ENCODE measurements at places on chromosomes 2 and 18. TPM values are rescaled to one million over a fixed set of nuclear protein-coding genes. Genes with fewer than 3 reads are reported as not detected.

DNA sequence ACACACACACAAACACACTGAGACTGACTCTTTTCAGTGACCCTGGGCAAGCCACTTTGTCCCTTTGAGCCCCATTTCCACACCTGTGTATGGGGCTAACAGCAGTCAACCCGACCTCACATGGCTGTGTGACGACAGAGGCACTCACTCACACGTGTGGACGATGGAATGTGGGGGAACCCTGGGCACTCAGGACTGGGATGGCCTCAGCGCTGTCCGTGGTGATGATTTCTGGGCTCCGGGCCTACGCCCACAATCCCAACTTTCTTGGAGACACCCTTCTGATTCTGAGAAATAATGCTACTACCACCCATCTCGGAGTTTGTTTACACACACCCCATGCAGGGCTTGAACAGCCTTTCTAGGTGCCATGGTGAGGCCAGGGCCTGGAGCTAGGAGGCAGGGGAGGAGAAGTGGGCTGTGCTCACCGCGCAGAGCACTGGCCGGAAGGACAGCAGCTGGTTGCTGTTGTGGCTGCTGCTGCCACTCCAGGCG lies 1.5 kb downstream of the CRYBA2 start:
- H3K27me3 ChIP-seq: peaks cover 80% of the 10 kb centered on the region
- no peak for DNase-seq
- no peak overlapping the region for H3K4me3 ChIP-seq
- H3K27ac ChIP-seq: no peak overlapping the region

DNA sequence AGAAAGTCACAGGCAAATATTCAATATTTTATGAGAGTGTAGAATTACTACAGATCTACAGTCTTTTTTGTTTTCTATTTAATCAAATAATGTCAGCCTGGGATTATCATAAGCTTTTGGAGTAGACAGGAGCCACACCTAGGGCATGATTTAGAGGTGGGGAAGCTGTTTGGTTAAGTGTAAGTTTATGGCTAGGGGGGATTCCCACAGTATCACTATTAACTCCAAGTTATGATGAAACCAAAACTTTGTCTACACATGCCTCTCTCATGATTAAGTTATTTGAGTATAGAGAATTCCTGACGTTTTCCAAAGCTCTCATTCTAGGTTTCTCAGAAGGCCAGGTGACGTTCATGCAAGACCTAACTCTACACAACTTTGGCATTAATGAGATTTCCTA lies 2.1 kb downstream of the SERPINB10 start:
- H3K27me3 ChIP-seq: no peaks in the 10 kb centered on the region
- no peak overlapping the region for H3K27ac ChIP-seq
- no peaks in the 10 kb centered on the region for H3K36me3 ChIP-seq
- H3K4me3 ChIP-seq: no peak overlapping the region
- H3K4me1 ChIP-seq: no peaks in the 10 kb centered on the region

- no peaks in the 10 kb centered on the region for H3K36me3 ChIP-seq
- H3K27me3 ChIP-seq: no peaks in the 10 kb centered on the region
- H3K4me3 ChIP-seq: no peak overlapping the region
- H3K4me1 ChIP-seq: no peaks in the 10 kb centered on the region
- H3K27ac ChIP-seq: no peak overlapping the region
These were observed 484.8 kb upstream of the NETO1 start for GRCh38 chr18:73352546-73352945.

GRCh38 chr2:26770986-26771586 lies 7.0 kb downstream of the SLC35F6 start:
- no peaks in the 10 kb centered on the region for H3K36me3 ChIP-seq
- DNase-seq: peak; percentile 95
- no peak overlapping the region for H3K4me3 ChIP-seq

- H3K36me3 ChIP-seq: no peaks in the 10 kb centered on the region
- H3K4me1 ChIP-seq: no peaks in the 10 kb centered on the region
- H3K27ac ChIP-seq: no peak overlapping the region
- no peaks in the 10 kb centered on the region for H3K27me3 ChIP-seq
These were observed 12.7 kb downstream of the GKN2 start for GRCh38 chr2:68939962-68940361.

The FBXO48 gene
- 1.5 TPM for total RNA-seq

The ARL5A gene
- 38.4 TPM for total RNA-seq

DNA sequence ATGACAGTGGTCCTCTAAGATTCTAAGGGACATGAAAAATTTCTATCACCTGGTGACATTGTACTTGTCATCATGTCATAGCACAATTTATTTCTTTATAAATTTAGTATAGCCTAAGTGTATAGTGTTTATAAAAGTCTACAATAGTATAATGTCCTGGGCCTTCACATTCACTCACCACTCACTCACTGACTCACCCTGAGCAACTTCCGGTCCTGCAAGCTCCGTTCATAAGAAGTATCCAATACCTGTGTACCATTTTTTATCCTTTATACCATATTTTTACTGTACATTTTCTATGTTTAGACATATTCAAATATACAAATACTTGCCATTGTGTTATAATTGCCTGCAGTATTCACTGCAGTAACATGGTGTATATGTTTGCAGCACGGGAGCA lies 72.8 kb upstream of the DSEL start:
- no peaks in the 10 kb centered on the region for H3K36me3 ChIP-seq
- no peak overlapping the region for H3K27ac ChIP-seq
- no peaks in the 10 kb centered on the region for H3K27me3 ChIP-seq
- no peaks in the 10 kb centered on the region for H3K4me1 ChIP-seq

The SLC40A1 gene
- 3,561 TPM for total RNA-seq

DNA sequence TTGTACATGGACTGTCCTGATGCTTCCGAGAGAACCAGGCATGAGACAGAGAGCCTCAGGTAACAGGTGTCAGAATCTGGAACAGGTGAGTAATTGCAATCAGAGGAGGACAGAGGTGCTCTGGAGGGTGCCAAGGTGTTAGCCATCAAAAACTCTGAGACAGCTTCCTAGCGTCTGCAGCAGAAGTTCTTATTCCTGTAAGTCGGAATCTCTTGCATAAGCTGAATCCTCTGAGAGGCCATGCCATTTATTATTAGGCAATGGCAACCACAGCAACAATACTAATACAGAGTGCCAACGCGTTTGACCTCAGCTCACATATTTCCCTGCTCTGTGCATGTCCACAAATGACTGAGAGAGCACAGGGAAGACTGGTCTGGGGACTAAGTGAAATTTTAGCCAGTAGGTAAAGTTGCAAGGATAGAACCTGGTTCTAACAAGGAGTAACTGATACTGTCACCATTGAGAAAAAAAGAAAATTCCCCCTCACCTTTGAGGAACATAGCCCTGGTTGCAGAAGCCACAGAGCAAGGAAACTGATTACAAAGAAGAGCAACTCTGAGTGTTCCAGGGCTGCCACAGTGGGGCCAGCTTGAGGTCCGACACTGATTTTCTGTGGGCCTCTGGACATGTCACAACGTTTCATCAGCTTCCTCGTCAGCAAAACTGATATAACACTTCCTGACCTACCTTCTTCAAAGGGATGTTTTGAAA lies 55.1 kb upstream of the ACSL3 start:
- DNase-seq: peak; percentile 21
- H3K27me3 ChIP-seq: no peaks in the 10 kb centered on the region
- no peaks in the 10 kb centered on the region for H3K4me1 ChIP-seq
- H3K36me3 ChIP-seq: no peaks in the 10 kb centered on the region
- H3K27ac ChIP-seq: no peak overlapping the region

The PDCD1 gene
- not detected for total RNA-seq

DNA sequence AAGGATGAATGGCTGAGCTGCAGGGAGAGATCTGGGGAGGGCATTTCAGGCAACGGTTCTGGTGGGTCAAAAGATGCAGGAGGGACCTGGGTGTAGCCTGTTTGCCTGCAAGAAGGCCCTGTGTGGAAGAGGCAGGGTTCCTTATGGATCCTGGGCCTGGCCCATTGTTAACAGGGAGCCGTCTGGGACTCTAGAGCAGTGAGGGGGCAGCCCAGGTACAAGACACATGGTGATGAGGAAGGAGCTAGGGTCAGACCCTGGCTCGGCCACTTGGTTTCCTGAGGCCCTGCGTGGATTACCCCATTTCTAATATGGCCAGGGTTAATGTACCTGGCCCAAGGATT lies 124.9 kb downstream of the GLI2 start:
- no peak overlapping the region for H3K4me3 ChIP-seq
- H3K36me3 ChIP-seq: no peaks in the 10 kb centered on the region
- DNase-seq: no peak
- H3K27me3 ChIP-seq: no peaks in the 10 kb centered on the region

- H3K4me3 ChIP-seq: no peak overlapping the region
- H3K36me3 ChIP-seq: no peaks in the 10 kb centered on the region
- no peaks in the 10 kb centered on the region for H3K27me3 ChIP-seq
These were observed 52.5 kb downstream of the AQP4 start for GRCh38 chr18:26813043-26813442.

The LOXL3 gene
- total RNA-seq: 12.1 TPM
